ENCODE measurements at places on chromosomes 11 and 22.

GRCh38 chr11:85749287-85749834 is 61.6 kb downstream of the SYTL2 start:
- DNase-seq, result no peak

GRCh38 chr11:6862961-6863360 is at the start of gene OR10A2:
TSS of gene OR10A2 (plus strand) at chr11:6863057. CDS start at chr11:6869755, 6,698 bp downstream.
- DNase-seq, result no peak

GRCh38 chr11:46489656-46490560 is 98.3 kb upstream of the CHRM4 start:
- peak; percentile 56 for DNase-seq

- peak; percentile 98 for DNase-seq
These were observed 25.4 kb upstream of the SMTN start for GRCh38 chr22:31055635-31056159.
